ENCODE measurements at places on chromosomes 4 and X.

GRCh38 chr4:42149004-42149403, 3.5 kb downstream of the BEND4 start:
- no peak for DNase-seq

- DNase-seq = no peak
Measured at GRCh38 chr4:76850010-76850441, 47.9 kb downstream of the SOWAHB start.

DNA sequence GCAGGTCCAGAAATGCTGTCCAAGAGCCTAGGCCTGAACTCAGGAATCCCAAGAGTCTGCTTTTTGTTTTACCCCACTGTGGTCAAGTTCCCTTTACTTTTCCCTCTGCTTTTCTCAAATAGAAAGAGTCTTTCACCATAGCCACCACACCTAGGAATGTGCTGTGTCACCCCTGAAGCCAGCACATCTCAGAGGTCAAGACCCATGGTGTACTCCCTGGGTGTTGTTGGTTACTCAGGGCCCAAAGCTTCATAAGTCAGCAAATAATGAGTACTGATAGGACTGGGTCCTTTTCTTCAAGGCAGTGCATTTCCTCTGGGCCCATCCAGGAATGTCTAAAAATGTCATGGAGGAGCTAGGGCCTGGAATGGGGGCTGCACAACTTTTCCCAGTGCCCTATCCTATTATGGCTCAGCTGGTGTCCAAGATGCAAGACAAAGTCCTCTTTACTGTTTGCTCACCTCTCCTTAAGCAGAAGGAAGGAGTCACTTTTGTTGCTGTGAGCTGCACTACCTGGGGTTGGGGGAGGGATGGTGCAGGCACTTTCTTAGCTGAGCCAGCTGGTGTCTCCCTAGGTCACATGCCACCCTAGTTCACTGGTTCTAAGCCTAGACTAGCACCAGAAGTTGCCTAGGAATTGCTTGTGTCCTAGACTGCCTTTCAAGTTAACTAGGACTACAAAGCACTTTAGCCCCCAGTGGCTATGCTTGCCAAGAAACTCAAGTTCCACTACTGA, 62.4 kb upstream of the RXFP1 start:
- no peak for DNase-seq

GRCh38 chr4:76322236-76322635, 15.7 kb downstream of the STBD1 start:
- DNase-seq = no peak

- DNase-seq = no peak
Measured at GRCh38 chrX:17390419-17390850, 15.4 kb downstream of the NHS start.

GRCh38 chr4:140726776-140727500, 29.2 kb downstream of the TBC1D9 start:
- no peak for DNase-seq

GRCh38 chr4:3845094-3845743, 79.0 kb downstream of the ADRA2C start:
- DNase-seq = no peak

DNA sequence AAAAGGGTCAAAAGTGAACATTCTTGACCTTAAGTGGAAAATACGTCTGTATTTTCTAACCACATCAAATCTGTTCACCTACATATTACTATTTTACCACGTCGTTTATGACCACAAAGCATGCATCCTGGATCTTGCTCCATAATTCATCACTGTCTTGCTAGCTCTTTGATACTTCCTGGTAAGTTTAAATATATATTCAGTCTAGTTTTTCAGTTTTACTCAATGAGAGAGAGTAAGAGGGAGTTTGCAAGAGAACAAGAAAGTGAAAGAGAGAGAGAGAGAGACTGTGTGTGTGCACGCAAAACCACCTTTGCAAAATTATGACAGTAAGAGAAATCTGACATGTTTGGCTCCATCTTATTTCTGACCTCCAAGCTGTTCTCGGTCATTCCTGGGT, 173.7 kb upstream of the GALNTL6 start:
- DNase-seq = no peak

DNA sequence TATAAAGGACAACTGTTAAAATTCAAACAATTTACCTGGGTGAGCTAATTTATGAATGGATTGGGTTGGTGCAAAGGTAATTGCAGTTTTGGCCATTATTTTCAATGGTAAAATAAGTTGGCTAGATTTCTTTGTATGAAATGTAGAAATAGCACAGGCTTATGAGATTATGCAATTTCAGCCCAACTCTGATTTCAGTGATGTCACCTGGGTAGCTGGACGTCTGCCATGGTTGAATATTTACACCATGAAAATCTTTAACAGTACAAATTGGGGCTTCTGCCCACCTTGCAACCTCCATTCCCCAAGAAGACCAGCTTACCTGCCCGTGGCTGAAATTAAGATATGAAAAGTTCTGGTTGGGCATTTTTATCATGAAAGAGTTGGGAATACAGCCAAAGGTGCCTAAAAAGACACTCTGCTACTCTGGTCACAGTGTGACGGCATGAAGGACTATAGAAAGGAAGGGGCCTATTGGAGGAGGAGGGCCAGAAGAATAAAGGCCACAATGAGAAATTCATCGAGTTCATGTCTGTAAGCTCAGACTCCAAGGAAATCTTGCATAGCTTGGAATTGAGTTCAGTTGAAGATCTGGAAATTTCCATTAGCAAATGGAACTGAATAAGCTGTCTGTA, 29.7 kb downstream of the EGF start:
- DNase-seq = no peak

DNA sequence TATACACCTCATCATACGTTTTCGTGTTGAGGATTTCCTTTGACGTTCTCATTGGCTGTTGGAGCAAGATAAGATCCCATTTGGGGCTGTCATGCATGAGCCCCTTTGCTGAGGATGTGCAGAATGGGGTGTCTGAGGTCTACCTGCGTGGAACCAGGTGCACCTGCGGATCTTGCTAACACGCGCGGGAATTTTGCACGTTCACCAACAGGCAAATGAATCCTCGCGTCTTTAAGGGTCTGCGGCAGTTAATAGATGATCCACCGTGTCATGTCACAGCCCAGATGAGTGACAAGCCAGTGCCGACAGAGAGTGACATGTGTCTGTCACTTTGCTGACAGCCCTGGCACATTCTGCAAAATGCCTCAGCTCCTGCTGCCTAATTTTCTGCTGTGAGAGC, 56.3 kb upstream of the SHOX start:
- no peak for DNase-seq

DNA sequence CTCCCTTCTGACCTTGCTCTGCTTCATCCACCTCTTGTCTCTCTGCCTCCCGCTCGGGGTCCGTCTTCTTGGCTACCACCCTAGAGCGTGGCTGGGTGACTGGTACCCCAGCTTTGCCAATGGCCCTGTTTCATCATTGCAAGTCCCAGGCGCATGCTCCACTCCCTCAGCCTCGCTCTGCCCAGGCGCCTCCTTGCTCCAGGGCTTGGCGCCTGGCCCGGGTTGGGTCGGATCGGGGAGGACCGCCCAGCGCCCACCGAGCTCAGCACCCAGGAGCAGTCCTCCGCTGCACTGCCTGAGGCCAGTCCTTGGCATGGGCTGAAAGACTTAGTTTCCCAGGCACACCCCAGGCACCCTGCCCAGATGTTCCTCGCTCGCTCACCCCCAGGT, 577 bp downstream of the BGN start:
- no peak for DNase-seq

GRCh38 chrX:18203631-18204030, 17.1 kb downstream of the BEND2 start:
- no peak for DNase-seq

DNA sequence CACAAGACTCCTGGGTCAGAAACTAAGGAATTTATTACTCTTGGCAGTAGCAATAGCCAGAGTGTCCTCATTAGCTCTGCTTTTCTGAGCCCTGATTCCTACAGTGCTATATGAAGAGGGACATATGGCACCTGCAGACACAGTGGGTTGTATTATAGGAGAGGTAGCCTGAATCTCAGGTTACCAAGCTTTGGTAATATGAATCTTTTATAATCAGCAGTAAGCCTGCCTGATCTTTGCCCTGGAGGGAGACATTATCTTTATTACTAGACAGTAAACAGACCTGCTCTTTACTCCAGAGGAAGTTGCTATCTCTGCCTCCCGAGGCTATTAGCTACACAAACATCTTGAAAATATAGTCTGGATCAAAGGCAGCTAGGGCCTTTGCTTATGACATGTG, 62.5 kb upstream of the HOPX start:
- DNase-seq = no peak

DNA sequence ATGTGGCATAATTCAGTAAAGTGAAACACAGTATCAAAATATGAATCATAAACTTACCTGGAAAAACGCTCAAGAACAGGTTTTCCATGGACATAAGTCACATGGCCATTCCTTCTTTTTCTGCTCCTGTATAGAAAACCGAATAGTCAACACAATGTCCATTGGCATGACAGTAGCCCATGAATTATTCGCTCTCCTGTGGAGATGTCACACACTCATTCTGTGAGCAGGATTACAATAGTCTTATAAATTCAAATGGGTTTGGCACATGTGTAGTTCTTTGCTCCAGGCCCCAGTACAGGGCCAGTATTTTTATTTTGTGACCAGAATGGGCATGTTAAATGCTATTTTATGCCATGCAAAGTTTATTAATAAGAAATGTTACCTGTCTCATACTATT, 15.1 kb upstream of the CXCL13 start:
- DNase-seq = no peak

- DNase-seq = no peak
Measured at GRCh38 chrX:150100261-150100660, 162.0 kb upstream of the EOLA2 start.

DNA sequence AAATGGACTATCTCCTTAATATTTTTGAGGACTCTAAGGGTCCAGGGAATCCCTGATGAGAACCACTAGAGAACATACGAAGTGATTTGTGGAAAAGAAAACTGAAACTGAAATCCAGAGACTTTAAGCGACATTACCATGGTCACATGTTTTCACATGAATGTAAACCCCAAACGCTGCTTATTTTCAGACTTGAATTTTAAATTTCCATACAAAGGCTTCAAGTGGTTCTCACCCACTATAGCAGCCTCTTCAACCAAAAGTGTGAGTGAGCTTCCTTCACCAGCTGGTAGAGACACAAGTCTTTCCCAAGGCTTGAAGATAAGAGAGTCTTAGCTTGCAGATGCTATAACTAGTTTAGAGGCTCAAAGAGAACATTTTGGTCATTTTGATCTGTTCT, 232.7 kb downstream of the MGST2 start:
- no peak for DNase-seq

DNA sequence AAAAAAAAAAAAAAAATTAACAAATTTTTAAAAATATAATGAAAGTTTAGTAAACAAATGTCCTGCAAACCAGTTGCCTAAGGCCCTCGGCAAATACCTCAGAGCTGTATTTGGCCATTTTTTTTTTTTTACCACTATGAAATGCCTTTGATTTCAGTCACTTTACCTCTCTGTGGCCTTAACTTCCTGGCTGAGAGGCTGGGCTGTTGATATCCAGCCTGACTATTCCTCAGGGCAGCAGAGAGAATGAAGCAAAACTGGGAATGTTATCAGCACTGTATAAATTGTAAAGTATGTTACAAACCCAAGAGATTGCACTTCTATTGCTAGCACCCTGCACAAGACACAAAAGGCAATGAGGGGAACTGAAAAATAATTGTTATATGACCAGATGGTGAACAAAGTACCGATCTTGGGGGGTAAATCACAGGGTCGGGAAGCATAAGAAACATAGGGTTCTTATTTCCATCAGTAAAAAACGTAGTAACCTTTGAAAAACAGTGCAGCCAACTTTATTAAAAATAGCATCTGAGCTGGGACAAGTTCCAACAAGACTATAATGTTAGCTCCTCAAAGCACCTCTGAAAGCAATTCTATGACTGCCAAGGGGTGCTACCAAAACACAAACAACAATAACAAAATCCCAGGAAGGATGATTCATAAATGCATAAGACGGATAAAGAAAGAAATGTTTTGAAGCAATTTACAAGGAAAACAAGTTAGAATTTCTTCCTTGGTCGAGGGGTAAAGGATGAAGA, 18.1 kb downstream of the USP46 start:
- DNase-seq = no peak

DNA sequence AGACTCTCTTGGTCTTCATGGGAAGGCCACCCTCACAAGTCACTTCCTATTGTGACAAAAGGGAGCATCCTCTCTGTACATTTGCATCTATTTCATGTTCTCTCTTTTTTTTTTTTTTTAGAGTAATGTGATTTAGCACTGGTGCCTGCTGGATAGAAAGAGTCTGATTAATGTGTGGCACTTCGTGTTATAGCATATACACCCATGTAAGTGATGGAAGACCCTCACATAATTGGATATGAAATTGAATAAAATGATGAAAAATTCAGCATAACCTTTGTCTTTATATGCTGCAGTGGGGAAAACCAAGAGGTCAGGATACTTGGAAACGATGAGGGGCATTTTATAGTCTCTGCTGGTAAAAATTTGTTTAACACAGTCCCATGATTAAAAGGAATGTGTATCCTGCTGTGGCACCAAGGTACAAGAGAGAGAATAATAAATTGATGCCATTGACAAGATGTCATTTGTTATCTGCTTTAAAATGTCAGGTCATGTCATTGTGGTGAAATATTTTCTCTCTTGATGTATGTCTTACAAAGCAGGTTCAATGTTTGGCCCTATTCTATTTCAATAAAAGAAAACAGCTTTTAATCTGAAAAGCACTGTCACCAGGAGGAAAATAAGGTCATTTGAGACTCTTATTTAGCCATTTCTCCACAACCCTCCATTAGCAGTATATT, 1115.4 kb downstream of the STPG2 start:
- no peak for DNase-seq

GRCh38 chr4:74328501-74328900, 20.2 kb downstream of the EPGN start:
- DNase-seq = no peak

DNA sequence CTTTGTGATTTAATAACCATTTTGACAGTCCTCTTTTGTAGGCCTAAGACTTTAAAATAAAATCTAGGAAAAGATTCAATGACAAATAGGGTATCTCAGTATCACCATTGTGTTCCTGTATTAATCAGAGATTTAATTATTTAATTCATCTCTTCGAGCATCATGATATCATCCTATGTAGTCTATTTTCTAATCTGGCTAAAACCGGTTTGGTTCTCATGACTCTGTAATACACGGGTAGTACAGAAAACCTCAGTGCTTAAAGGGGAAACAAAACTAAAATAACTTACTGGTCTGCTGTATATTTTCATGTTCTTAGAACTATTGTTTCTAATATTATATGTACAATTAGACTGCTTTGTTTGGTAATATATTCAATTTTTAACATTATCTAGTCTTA, 23.7 kb upstream of the FBXW7 start:
- no peak for DNase-seq

GRCh38 chr4:41538887-41539498, 1.0 kb downstream of the LIMCH1 start:
- DNase-seq = no peak

All from T follicular helper cell (primary cell).